ENCODE measurements at places on chromosomes 3 and 15.

GRCh38 chr3:106083207-106083606 lies 214.4 kb upstream of the CBLB start:
- no peak for DNase-seq

DNA sequence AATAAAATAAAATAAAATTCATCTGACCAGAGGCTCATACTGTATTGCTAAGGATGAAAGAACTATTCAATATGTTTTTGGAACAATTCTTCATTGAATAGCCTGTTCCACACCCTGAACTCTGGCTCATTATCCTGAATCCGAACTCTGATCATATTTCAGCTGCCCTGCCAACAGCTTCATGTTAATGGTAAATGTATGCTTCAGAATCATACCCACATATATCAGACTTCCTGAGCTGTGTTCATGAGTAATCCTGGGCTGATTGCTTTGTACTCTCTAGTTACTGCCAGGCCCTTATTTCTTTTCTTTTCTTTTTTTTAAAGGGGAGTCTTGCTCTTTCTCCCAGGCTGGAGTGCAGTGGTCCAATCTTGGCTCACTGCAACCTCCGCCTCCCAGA lies 11.8 kb downstream of the INO80 start:
- DNase-seq, result no peak

DNA sequence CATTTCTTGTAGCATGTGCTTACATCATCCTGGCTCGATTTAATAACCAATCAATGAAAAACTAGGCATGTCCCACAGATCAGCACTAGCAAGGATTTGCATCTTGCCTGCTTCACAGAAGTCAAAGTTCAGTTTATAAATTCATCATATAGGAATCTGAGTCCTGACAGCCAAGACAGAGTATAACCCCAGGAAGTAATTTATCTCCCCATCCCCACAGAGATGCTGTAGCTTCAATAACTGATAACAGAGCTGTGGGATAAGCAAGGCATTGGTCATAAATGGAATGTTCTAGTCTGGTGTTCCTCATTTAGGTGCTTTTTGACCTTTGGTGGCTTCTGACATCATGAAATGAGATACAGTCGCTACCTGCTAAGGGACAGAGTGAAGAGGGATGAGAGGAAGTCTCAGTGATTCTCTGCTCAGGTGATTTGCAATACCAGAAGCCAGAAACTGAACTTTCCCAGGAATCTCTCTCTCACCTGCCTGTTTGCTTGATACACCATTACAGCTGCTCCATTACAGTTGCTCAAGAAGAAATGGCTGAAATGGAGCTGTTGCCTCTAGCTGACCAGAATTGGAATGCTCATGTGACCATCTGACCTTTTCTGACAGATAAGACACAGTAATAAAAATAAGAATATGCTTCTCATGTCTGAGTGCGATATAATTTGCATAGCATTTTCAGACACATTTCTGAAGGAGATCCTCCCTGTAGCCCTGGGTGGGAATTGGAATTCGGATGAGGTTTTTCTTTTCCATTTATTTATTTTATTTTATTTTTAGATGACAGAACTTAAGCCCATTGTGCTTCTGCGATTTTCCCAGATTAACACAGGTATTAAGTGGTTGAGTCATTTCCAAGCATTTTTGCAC lies 217.1 kb upstream of the KCNMB2 start:
- DNase-seq, result no peak

- no peak for DNase-seq
Measured at GRCh38 chr15:41955807-41956525, 16.4 kb downstream of the EHD4 start.

GRCh38 chr3:63979093-63979885 lies 44.0 kb downstream of the PSMD6 start:
- no peak for DNase-seq

GRCh38 chr15:96262549-96263489 lies 67.7 kb upstream of the NR2F2 start:
- no peak for DNase-seq

GRCh38 chr3:31249545-31249944 lies 283.2 kb upstream of the STT3B start:
- no peak for DNase-seq

DNA sequence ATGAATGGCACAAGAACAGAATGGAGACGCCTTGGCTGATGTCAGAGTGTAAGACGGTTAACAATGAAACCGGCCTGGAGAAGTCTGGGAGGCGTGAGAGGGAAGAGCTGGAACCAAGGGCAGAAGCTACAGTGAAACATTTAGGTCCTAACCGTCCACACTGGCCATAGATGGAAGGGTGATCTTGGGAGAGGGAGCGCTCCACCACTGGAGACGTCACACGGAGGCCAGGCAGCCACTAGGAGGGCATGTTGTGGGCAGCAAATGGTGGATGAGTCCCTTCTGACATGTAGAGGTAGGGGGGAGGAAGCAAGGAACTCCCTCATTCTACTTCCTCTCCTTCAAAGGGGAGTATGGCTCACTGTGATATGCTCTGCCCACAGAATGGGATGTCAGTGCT lies 23.8 kb downstream of the FEM1B start:
- no peak for DNase-seq

DNA sequence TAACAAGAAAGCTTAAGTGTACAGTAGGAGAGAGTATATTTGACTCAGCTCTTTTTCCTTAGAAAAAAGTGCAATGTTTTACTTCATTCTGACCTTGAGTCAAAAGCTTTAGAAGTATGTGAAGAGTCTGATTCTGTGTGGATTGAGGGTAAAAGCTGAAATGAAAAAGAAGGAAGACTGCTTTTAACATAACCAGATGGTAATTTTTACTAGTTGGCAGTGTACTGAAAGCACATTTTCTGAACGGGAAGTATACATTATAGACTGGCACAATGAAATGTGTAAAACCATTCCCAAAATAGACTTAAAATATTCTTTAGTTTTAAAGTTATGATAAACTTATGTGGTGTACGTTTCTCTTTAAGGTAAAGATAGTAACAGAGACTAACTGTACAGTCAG lies 197.8 kb upstream of the ZNF717 start:
- DNase-seq, result no peak

DNA sequence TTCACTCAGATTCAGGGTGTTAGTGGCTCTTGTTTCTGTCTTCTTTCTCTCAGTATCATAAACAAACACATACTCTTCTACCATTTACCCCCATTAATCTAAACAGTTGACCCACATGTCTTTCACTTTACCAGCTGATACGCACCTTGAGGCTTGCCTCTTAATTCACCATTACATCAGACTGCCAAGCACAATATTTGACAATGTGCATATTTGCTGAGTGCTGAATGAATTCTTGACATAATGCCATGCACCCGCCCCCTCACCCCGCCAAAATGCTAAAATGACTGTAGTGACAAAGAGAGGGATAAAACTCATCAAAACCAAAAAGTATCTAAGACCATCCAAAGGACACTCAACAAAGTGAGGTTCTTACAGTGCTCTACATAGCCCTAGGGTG lies 57.4 kb downstream of the NGLY1 start:
- no peak for DNase-seq

GRCh38 chr15:101611007-101611406 lies 41.2 kb downstream of the TM2D3 start:
- no peak for DNase-seq

DNA sequence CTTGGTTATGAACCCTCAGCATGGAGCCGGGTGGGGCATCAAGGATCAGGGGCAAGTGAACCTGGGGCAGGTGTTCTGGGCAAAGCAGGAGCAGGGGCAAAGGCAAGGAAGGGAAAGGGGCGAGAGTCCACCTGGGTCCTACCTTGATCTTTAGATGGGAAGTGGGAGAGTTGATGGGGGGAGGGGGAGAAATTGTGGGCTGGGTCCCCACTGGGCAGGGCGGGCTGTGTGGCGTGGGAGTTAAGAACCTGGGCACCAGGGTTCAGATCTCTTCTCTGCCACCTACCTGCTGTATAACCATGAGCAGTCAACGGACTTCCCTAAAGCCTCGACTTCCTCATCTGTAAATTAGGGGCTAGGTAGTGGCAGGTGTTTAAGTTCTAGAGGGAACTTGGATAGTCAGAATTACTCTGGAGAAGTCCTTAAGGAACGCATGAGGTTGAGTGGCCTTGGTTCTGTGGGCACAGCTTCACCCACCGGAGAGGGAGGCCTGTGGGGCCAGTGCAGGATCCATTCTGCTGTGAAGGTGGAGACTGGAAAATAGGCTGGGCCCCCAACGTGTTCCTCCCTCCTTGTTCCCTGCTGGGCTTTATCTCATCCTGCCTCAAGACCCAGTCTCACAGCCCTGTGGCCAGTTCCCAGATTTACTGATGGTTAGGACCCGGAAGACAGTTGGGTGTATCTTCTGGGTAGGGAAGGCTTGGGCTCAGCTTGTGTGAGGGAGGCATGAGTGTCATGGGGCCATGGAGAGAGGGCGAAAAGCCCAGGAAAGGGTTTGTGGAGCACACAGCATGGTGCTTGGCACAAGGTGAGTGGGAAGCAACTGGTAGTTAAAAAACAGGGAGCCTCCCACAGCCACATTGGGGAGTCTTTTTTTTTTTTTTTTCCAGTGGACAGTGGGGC lies 90.6 kb downstream of the EEFSEC start:
- no peak for DNase-seq

- DNase-seq, result no peak
Measured at GRCh38 chr3:119416873-119417272, 46.5 kb downstream of the TMEM39A start.

DNA sequence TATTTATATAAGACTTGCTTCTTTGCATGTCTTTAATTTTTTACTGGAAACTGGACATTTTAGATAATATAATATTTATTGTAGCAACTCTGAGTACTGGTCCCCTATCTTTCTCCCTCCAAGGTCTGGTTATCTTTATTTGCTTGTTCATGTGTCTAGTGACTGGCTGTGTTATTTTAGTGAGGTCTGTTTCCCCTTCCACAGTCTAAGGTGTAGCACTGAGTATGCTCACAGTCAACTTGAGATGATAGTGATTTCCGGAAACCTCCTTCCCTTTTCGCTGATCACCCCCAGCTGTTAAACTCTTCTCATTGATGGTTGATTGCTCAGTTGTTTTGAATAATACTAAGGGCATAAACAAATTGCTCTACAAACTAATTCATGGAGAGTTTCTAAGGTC lies 37.0 kb downstream of the PCNP start:
- DNase-seq, result no peak

- DNase-seq, result no peak
Measured at GRCh38 chr15:36701336-36701735, 121.9 kb downstream of the CDIN1 start.

DNA sequence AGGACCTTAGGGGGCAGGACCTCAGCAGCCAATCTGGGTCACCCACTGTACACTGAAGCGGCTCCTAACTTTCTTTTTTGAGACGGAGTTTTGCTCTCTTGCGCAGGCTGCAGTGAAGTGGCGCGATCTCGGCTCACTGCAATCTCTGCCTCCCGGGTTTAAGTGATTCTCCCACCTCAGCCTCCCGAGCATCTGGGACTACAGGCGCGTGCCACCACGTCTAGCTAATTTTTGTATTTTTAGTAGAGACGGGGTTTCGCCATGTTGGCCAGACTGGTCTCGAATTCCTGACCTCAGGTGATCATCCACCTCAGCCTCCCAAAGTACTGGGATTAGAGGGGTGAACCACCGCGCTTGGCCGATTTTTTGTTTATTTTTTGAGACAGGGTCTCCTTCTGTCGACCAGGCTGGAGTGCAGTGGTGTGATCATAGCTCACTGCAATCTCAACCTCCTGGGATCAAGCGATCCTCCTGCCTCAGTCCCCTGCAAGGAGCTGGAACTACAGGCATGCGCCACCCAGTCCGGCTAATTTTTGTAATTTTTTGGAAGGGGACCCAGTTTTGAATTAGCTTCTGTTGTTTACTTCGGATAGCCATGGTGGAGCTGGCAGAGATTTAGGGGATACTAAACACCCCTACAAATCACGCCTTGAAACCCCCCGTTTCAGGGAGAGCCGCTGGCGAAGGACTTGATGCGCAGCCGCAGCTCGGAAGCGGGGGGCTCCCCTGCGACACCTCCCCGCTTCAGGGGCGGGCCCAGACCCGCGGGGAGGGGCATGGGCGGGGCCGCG lies 1.5 kb upstream of the CLK3 start:
- no peak for DNase-seq

- DNase-seq, result no peak
Measured at GRCh38 chr15:50355980-50356379, 982 bp upstream of the GABPB1 start.

DNA sequence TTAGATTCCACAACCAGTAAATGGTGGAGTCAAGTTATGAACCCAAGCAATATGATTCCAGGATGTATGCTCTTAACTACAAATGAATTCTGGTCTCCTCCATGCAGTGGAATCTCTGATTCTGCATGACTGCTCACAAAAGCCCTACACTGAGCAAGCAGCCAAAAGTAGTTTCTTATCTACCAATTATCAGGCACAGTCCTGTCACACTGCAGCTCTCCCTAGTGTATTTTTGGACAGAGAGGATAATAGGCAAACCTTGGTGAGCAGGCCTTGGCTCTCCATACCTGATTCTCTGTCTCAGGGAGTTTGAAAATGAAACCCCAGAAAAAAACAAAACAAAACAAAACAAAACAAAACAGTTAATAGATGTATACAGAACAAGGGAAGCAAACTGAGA lies 3.5 kb upstream of the SSR3 start:
- DNase-seq, result no peak

DNA sequence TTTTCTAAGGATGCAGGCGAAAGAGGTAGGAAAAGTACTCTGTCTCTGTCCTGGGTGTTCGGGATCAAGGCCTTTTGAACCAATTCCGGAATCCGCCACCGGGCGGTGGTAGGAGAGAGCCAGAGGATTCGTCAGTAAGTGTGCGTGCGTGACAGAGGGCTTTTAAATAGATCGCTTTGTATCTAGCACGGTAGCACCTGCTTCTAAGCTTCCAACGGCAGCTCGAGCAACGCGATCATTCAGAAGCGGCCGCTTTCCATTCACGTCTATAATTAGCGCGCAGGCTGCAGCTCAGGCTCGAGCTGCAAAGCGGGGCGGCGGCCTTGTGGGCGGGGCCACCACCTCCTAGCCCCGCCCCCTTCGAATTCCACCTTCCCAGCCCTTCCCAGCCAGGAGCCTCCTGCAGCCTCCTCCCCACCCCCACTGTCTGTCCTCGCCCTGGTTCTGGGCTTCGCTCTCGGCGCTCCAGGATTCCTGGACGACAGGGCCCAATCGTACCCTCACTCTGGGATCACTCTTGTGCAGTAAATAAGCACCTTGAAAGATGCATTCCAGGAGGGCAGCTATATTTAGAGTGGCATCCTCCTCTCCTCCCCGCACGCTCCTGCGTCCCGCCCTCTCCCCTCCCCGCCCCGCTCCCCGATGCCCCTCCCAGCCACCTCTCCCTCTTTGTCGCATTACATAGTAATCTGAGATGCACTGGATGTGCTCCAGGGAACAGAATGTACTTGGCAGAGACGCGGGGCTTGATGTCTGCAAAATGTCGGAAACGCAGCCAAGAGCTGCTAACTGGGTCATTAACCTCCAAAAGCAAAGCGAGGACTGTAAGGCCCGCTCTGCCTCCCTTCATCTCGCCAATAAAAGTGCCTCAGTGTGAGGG lies 224.1 kb upstream of the TPRG1 start:
- peak; percentile 34 for DNase-seq

- DNase-seq, result no peak
Measured at GRCh38 chr3:94246171-94246570, 183.3 kb downstream of the NSUN3 start.
